ENCODE measurements at places on chromosomes 4 and X.
A peak's percentile ranks its signal among the peaks of the same experiment; 100 is the strongest.

DNA sequence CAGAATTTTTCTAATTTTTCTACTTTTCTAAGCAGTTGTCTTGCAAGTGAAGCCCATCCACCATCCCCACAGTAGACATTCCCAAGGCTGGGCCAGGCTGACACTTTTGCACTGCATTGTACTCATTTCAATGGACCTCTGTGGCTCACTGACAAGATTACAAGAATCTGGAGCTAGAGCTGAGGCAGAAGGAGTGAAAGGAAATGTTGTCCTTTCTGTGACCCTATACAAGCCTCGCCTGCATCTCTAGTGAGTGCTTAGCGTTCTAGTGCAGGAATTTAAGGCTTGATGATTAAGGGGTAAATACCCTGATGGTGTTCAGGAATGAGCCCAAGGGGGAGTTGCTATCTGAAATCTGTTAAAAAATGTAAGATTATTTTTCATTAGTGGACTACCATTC lies 6.3 kb downstream of the MAGED1 start:
- no peaks in the 10 kb centered on the region for H3K27me3 ChIP-seq
- peaks cover 17% of the 10 kb centered on the region for H3K4me1 ChIP-seq

GRCh38 chr4:133147921-133148689 lies 989 bp upstream of the PCDH10 start:
- peaks cover 5% of the 10 kb centered on the region for H3K36me3 ChIP-seq
- DNase-seq = no peak
- peak overlapping the region; percentile 51 for H3K27ac ChIP-seq
- peak overlapping the region; percentile 23 for H3K4me3 ChIP-seq
- peaks cover 8% of the 10 kb centered on the region for H3K4me1 ChIP-seq

- H3K4me3 ChIP-seq = no peak overlapping the region
- DNase-seq = no peak
- H3K27ac ChIP-seq = no peak overlapping the region
- no peaks in the 10 kb centered on the region for H3K27me3 ChIP-seq
- no peaks in the 10 kb centered on the region for H3K4me1 ChIP-seq
- peaks cover 12% of the 10 kb centered on the region for H3K36me3 ChIP-seq
Observed at GRCh38 chrX:2351321-2351720, 149.5 kb downstream of the DHRSX start.

- no peak for DNase-seq
- no peak overlapping the region for H3K27ac ChIP-seq
- H3K4me3 ChIP-seq = no peak overlapping the region
- no peaks in the 10 kb centered on the region for H3K27me3 ChIP-seq
- H3K4me1 ChIP-seq = peaks cover 9% of the 10 kb centered on the region
Observed at GRCh38 chr4:2721586-2721985, 34.5 kb downstream of the TNIP2 start.

DNA sequence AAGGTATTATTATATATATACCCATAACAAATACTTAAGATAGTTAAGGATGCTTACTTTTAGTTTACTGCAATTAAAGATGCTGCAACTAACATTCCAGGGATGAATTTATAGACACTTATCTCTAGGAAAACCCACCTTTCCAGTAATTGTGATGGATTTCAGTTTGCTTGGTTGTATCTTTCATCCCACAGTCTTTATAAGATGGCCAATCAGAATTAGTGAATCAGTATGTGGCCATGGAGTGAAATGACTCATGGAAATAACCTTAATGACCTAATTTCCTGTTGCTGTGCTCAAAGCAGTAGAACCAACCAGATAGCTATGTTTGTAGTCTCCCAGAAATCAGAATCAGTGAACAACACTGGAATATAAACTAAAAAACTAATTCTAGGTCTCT lies 26.4 kb downstream of the MOSPD2 start:
- no peaks in the 10 kb centered on the region for H3K27me3 ChIP-seq
- DNase-seq = no peak
- H3K36me3 ChIP-seq = peaks cover 36% of the 10 kb centered on the region

DNA sequence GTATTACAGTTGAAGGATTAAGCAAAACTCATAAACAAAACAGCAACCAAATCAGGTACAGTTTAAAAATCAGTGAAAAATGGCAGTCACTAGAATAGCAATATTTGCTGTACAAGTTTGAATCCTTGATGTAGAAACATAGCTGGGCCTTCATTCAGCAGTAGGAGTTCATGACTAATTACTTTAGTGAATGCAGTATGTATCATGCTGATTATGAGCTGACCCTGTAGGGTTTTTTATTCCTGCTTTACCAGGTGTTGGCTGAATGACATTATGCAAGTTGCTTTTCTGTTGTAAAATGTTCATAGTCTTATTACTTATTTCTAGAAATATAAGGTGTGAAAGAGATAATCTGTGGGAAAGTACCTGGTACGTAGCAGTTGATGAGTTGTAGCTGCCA lies 179.6 kb downstream of the CCSER1 start:
- H3K27me3 ChIP-seq = no peaks in the 10 kb centered on the region
- no peak overlapping the region for H3K27ac ChIP-seq
- H3K4me3 ChIP-seq = no peak overlapping the region
- no peak for DNase-seq
